ENCODE measurements at places on chromosomes 11 and 22. TPM values are rescaled to one million over a fixed set of nuclear protein-coding genes. Genes with fewer than 3 reads are reported as not detected.

DNA sequence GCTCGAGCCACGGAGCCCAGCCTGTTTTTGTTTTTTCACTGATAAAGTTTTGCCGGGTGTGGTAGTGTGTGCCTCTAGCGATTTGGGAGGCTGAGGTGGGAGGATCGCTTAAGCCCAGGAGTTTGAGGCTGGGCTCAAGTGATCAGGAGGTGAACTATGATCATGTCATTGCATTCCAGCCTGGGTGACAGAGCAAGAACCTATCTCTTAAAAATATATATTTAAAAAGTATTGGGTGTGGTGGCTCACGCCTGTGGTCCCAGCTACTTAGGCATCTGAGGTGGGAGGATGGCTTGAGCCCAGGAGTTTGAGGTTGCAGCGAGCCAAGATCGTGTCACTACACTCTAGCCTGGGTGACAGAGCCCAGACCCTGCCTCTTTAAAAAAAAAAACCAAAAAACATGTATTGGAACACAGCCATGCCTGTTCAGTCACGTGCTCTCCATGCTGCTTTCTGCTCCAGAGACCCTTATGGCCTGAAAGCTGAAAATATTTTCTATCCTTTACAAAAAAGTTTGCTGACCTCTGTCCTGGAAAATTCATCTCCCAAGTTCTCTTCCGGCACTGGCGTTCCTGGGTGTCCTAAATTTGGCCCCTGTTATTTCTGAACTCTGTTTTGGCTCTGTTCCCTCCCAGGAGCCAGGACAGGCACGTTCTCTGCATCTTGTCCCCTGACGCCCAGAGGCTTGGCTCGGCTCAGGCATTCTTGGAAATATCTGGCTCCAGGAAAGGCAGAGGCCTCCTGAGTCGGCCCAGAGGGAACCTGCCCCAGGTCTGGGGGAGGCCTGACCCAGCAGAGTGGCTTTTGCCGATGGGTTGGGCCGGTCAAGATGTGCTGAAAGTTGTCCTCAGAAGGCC is 61.3 kb upstream of the PPP6R3 start:
- no peak overlapping the region for H3K4me3 ChIP-seq
- peaks cover 20% of the 10 kb centered on the region for H3K4me1 ChIP-seq
- H3K36me3 ChIP-seq: peaks cover 7% of the 10 kb centered on the region
- H3K27ac ChIP-seq: peak overlapping the region; percentile 95
- H3K27me3 ChIP-seq: no peaks in the 10 kb centered on the region

Gene RFPL2
- total RNA-seq: 0.51 TPM

- no peak overlapping the region for H3K27ac ChIP-seq
- no peak overlapping the region for H3K4me3 ChIP-seq
- no peaks in the 10 kb centered on the region for H3K4me1 ChIP-seq
- H3K27me3 ChIP-seq: peaks cover 10% of the 10 kb centered on the region
- H3K36me3 ChIP-seq: no peaks in the 10 kb centered on the region
- no peak for DNase-seq
These were observed 67.7 kb downstream of the THAP12 start for GRCh38 chr11:76313271-76313670.

Gene PAX6
- 0.14 TPM for total RNA-seq

DNA sequence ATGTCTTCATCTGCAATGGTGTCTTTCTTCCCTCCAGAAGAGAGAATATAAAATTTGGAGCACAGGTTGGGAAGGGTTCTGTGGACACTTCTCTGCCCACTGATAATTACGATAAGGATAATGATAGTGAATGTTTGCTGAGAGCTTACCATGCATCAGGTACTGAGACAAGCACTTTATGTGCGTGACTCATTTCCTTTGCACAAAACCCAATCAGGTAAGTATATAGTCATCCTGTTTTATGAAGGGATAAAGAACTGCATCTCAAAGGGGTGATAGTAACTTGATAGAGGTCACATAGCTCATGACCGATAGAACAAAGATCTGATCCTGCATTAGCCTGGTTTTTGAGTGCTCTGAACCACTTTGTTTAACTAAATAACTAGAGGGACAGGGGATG is 9.4 kb downstream of the DRD2 start:
- H3K27me3 ChIP-seq: peaks cover 3% of the 10 kb centered on the region
- H3K4me3 ChIP-seq: no peak overlapping the region
- H3K4me1 ChIP-seq: no peaks in the 10 kb centered on the region
- no peaks in the 10 kb centered on the region for H3K36me3 ChIP-seq
- DNase-seq: no peak
